ENCODE measurements at places on chromosomes 2 and 18. TPM values are rescaled to one million over a fixed set of nuclear protein-coding genes. Genes with fewer than 3 reads are reported as not detected.

The PNPT1 gene
- total RNA-seq = 38.8 TPM

The IL36A gene
- total RNA-seq = not detected

DNA sequence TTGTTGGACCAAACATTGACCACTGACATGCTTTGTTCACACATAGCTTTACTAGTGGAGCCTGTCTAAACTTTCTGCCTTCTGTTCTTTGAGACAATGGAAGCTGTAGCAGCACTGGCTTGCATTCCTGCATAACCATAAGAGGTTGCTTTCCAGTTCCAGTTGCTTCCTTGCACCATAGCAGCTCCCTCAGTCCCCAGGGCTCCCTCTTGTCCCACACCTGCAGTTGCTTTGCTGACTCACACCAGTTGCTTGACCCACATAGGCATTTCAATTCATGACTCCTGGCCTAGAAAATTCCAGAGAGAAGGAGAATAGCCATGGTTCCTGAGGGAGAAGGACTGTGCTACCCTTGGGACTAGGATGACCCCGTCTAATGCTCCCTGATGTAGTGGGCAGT, 20.9 kb downstream of the SGPP2 start:
- DNase-seq = no peak

DNA sequence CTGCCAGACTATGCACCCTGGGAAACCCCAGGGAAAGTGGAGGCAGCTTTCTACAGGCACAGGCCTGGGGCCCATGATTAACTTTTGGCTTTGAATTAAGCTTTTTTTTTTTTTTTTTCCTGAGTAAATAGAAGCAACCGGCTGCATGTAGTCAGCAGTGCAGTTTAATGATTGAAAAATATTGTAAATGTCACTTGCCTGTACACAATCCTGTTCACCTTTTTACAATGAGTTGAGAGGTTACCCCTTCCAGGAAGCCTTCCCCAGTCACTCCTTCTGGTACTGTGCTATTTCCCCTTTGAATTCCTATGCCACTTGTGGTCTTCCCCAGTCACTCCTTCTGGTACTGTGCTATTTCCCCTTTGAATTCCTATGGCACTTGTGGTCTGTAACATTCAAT, 475.6 kb downstream of the TDRD15 start:
- no peak for DNase-seq

- DNase-seq = no peak
Measured at GRCh38 chr2:113901943-113902342, 12.1 kb downstream of the ACTR3 start.

- no peak for DNase-seq
Measured at GRCh38 chr2:232234922-232235615, 143.5 kb upstream of the ALPP start.

GRCh38 chr2:82278416-82278815, 1973.9 kb upstream of the LRRTM1 start:
- no peak for DNase-seq

- DNase-seq = peak; percentile 36
Measured at GRCh38 chr2:132677661-132678060, 7.7 kb upstream of the LYPD1 start.

DNA sequence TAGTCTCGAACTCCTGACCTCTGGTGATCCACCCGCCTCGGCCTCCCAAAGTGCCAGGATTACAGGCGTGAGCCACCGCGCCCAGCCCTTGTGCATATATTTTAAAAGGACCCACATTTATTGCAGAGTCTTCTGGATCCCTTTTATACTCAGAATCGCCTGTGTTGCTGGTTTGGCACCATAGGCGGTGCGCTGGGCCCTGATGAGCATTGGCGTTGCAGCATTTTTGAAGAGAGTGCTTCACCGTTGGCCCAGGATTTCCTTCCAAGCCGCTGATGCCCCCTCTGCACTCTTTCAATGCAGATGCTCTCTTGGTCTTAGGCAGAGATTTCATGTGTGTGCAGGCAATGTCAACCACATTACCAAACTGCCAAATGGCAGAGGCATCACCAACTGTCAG, 13.5 kb upstream of the TFCP2L1 start:
- no peak for DNase-seq

DNA sequence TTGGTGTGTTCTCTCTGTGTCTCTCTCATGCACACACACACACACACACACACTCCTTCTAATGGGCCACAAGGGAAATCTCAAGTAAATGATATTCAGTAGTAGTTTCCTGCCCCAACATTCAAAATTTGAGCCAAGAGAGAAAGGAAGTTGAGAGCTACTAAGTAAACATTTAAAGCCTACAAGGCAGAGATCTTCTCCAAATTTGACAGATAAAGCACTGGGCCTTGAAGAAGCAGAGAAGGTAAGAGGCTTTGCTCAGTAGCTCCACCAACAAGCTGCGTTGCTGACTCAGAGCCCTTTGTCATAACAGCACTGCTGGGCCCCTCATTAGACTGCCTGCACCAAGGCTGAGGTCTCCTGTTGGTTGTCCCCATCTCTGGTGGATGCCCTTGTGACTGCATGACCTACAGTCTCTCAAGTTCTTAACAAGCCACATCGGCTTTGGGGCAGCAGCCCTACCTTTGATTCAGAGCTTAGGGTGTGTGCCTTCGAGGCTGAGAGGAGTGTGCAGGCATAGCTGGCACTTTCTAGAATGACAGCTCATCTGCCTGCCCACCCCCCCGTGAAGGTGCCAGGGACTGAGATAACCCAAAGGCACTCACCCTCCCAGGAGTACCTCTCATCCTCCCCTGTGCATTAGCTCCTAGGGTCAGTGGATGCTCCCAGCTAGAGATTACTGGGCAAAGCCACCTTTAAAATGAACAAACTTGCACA, 32.3 kb upstream of the NEB start:
- no peak for DNase-seq

All from A172 (cell line).